ENCODE measurements at places on chromosomes 5 and 9. TPM values are rescaled to one million over a fixed set of nuclear protein-coding genes. Genes with fewer than 3 reads are reported as not detected.

CDK5RAP2 gene
- 54.5 TPM for total RNA-seq

GABBR2 gene
- not detected for total RNA-seq

ENTREP1 gene
- 12.5 TPM for total RNA-seq

OR13C2 gene
- not detected for total RNA-seq

ADGRD2 gene
- 4.2 TPM for total RNA-seq

PNPLA7 gene
- total RNA-seq = 16.2 TPM

Measured in vagina (tissue), 2 donors.